ENCODE measurements at places on chromosomes 12 and 14.

GRCh38 chr12:50580436-50580835 is 75.7 kb downstream of the DIP2B start:
- DNase-seq = no peak

DNA sequence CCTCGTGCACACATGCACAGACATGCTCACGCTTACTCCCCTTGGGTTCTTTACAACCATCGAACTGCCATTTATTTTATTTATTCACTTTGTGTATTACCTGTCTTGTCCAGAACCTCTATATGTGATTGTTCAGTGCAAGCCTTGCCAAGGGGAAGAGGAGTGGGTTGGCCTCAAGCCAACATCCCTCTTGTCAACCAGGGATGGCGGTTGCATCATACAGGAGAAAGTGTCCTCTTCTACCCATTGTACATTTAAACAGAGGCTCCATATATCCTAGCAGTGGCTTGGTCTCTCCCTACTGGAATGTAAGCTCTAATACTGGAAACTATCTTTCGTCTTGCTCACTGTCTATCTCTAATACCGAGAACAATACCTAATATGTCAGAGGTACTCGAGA is 108.4 kb downstream of the C12orf42 start:
- DNase-seq = no peak

- DNase-seq = no peak
Observed at GRCh38 chr14:97838986-97839385, 1041.8 kb downstream of the VRK1 start.

DNA sequence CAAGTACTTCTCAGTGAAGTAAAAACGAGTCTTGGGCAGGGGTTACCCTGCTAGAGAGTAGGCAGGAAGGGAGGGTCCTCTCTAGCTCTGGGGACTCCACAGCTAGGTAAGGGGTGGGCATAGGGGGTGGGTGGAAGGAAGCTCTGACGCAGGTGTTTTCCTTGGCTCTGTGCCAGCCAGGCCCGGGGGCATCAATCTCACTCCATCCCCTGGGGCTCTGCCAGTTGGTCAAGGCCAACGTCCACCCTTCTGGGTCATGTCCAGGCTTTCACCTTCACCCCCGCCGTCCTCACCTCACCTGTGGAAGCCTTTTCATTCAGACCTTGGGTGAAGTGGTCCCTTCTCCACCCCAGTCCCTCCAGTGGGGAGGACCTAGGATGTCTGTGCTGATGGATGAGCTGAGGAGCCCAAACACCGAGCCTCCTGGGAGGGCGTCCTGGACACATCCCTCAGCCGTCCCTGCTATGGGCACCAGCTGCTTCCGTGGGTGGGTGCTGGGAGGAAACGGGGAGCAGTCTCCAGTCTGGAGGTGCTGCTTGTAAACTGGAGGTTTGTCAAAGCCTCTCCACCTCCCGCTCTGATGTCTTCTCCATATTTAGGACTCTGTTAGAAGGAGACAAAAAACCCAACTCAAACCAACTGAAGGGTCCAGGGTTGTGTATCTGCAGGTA is 71.5 kb upstream of the SFSWAP start:
- DNase-seq = no peak

GRCh38 chr14:67474366-67474765 is 14.2 kb downstream of the TMEM229B start:
- DNase-seq = no peak

GRCh38 chr14:105899071-105899641 is 372.8 kb downstream of the TMEM121 start:
- DNase-seq = no peak

GRCh38 chr14:46626876-46627275 is 24.7 kb downstream of the RPL10L start:
- no peak for DNase-seq

DNA sequence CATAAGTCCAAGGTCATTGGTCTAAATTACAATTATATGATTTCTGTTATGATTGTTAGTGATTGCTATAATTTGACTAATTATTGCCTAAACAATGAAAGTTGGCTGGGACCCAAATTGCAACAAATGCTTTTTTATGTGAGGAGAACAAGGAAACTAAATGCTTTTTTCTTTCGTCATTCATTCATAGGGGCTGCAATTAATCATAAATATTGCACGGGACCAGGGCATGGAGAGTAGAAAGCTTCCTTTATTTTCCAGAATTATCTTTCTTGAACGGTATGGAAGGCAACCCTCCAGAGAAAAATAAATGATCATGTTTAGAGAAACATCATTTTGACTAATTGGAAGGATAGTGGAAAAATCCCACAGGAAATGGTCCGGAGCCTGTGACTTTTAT is 32.6 kb upstream of the ARHGAP5 start:
- no peak for DNase-seq

- DNase-seq = peak; percentile 37
Observed at GRCh38 chr12:79128956-79129355, 264.4 kb downstream of the SYT1 start.

- no peak for DNase-seq
Observed at GRCh38 chr12:52200086-52200780, 8.4 kb upstream of the KRT80 start.

DNA sequence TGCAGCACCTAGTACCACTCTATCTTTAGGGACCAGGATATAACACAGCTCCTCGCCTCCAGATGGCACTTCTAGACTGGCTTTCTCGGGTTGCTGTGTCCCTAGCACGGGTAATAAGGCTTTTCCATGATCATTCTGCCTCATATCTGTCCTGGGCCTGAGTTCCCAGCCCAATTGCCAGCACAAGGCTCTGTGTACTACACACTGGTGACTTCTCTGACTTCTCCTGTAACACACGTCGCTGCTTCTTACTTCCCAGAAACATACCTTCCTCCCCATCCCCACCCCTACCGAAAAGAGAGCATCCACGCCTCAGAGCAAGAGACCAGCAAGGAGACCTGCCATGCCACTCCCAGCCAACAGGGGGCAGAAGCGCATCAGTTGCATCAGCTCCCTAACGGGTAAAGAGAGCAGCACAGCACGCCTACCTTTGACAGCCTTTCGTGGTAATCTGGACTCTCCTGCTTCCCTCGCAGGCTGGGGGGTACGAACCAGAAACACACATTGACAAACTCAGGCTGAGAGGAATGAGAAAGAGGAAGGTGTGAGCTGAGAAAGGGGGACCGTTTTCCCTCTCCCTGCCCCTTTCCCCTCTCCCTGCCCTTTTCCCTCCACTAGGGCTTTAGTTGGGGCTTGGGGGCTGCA is 21.2 kb upstream of the ZNF740 start:
- DNase-seq = peak; percentile 66

- DNase-seq = no peak
Observed at GRCh38 chr12:45994736-45995135, 4.4 kb upstream of the SCAF11 start.

GRCh38 chr14:33839193-33840076 is 111.4 kb downstream of the EGLN3 start:
- DNase-seq = peak; percentile 48

- no peak for DNase-seq
Observed at GRCh38 chr12:13539051-13539450, 342.5 kb downstream of the EMP1 start.

DNA sequence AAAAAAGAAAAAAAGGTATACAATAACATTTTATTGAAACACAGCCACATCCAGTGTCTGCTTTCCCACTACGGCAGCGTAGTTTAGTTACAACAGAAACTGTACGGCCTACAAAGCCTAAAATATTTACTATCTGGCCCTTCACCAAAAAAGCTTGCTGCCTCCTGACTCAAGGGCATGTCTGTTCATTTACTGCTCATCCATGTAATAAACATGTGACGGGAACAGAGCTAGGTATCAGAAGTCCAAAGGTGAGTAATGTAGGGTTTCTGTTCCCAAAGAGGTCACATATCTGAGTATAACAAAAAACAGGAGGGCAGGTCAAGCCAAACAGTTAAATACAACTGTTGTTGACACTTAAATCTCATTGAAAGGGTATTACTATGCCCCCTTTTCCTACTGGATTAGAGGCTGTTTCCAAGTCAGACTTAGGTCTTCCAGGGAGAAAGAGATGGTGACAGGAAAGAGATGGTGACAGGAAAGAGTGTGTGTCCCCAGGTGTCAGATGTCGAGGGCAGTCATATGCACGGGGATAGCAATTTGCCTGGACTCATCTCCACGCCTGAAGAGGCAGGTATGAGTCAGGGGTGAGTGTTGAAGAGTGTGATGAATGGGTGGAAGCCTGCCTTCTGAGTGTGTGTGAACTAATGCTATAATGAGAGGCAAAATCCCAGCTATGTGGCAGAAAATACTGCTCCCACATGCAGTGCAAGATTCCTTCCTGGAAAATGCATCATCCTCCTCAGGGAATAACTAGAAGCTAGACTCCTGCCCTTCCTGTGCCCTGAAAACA is 77.7 kb downstream of the MAP3K9 start:
- DNase-seq = no peak

DNA sequence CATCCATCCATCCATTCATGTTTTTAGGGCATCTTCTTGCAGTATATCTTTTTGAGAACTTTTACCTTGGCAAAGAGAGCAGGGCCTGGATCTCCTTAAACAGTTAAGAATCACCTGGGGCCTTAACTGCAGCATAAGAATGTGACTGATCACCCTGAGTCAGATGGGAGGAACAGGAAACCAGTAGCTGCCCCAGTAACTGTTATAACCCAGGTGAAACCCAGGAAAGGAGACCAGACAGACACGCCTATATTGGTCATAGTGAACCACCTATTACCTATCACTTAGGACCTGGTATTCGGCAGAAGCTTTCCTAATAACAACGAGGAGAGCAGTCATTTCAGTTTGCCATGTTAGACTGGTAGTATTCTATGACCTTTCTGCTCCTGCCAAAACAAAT is 43.4 kb upstream of the NR2C1 start:
- no peak for DNase-seq

GRCh38 chr14:33986804-33987203 is 35.9 kb upstream of the EGLN3 start:
- DNase-seq = peak; percentile 90

GRCh38 chr12:116418551-116418950 is 140.6 kb upstream of the MAP1LC3B2 start:
- DNase-seq = no peak

DNA sequence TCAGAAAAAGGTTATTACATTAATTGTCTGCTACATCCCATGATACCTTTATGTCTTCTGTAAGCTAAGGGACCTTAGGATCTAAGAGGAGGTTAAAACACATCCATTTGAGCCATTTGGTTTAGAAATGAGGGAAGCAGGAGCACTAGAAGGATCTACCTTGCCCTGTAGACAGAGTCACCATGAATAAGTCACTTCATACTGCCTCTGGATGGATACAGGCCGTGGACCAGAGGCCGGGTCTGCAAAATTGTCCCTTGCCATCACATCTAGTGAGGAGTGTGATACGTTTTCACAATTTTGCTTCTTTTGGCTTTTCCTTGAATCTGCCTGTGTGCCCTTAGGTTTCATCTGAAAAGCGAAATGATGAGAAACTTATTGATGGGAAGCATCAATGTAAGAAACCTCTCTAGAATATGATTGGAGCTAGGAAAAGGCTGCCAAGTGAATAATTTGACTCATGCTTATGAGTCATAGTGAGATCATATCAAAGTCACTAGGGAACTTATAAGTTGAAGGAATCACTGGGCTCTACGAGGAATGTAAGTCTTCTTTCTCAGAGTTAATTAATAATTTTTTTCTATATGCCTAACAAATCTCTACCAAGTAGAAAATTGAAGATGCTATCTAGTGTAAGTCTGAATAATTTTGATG is 10.8 kb downstream of the GLRX5 start:
- peak; percentile 93 for DNase-seq

- no peak for DNase-seq
Observed at GRCh38 chr14:99009871-99010270, 262.1 kb downstream of the BCL11B start.

- DNase-seq = no peak
Observed at GRCh38 chr14:68523326-68523610, 269.6 kb downstream of the ZFP36L1 start.

DNA sequence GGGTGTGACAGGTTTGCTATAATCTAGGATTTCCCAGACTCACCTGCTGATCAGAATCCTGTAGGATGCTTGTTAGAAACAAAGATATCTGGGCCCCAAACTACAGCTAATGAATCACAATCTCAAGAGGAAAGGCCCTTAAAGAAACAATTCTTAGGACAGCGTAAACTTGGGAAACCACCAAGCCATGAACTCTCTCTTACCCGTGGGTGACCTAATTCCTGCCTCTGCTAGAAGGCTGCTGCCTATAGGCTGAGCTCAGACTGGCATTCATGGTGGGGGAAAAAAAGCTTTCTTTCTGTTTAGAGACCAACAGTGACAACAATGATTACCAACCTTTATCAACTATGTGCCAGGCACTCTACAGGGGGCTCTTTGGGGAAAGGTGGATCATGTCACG is 213.9 kb upstream of the FKBP4 start:
- peak; percentile 85 for DNase-seq

- no peak for DNase-seq
Observed at GRCh38 chr12:75205558-75205957, 4.1 kb downstream of the KCNC2 start.

- peak; percentile 44 for DNase-seq
Observed at GRCh38 chr12:43766291-43766690, 7.5 kb downstream of the IRAK4 start.

DNA sequence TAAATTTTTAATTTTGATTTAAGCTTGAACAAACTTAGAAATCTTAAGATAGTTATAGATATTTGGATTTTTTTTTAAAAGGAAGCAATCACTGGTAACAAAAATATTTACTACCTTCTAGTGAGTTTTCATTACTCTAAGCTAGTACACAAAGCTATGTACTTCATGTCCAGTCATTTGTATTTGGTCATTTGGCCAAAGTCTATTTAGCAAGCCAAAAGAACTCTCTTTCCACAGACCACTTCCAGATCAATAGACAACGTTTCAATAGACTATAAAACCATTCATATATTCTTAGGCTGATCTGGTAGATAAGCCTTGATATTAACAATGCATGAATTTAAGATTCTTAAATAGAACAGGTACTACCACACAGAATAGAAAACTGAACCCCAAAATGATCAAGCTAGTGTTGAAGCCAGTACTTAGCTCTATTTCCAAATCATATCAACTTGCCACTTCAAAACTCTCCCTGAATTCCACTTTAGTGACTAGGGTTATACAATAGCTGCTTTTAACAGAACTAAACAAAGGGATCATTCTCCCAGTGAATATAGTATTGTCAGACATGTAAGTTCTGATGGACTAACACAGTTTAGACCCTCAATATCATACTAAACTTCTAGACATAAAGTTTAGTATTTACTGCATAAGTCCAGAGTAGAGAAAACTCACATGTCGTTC is 21.7 kb downstream of the CAPRIN2 start:
- DNase-seq = no peak

DNA sequence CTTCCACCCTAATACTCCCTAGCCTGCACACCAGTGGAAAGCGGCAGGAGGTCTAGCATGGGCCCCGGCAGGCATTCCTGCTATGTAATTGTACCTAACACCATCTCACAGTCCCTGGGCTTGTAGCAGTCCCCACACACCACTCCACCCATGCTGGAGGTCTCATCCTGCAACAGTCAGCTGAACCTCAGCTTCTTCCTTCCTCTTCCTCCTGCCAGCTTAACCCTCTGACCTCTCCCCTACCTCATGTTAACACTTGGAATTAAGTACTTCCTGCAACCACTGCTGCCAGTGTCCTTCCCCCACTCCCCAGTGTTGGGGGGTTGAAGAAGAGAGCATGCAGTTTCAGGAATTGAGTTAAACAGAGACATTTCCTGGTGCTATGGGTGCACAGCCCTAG is 7.6 kb downstream of the ADCY4 start:
- DNase-seq = no peak

Measured in iris pigment epithelial cell (primary cell).